ENCODE measurements at places on chromosomes 5 and 9.

- no peak for DNase-seq
These were observed 86.0 kb upstream of the SH3PXD2B start for GRCh38 chr5:172540099-172540870.

DNA sequence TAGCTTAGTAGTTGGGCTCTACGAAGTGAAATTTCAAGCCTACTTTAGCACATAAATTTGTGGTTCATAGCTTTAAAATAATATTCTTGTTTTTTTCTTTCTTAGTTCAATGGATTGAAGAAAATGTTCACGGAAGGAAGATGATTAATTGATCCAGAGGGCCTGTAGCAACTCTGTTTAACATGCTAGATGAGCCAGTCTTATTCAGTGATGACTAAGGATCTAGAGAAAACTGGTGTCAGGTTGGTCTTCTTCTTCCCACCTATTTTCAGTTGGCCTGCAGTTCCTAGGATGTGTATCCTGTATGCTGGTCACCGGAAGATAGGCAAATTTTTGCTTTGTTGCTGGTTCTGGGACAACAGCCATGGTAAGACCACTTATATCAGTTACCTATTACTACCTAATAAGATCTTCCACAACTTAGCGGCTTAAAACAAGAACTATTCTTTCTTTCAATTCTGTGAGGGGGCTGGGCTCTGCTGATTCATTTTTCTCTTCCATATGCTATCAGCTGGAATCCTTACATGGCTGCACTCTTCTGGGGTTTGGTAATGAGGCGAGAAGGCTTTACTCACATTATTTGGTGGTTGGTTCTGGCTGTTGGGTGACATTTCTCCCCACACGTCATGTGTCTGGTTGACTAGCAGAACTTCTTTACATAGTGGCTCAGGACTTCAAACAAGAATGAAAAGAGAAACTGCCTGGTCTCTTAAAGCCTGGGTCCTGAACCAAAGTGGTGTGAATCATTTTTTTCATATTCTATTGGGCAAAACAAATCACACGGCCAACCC lies 182.7 kb upstream of the ACTBL2 start:
- no peak for DNase-seq

DNA sequence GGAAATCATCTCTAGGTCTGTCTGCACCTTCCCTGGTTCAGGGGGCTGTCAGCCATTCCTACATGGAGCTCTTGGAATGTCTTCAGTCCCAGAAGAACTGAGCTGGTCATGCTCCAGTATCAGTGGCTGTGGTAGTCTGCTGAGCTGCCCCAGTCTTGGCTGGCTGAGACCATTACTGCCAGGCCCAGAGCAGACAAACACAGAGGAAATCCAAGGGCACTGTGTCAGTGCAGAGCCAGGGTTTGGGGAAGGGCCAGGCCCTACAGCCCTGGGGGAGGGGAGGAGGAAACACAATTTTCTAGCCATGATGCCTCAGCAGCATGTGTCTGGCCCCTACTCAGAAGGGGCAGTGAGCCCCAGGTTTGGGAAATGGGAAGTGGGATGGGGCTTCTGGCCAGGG lies 58.4 kb downstream of the ARHGEF37 start:
- no peak for DNase-seq

DNA sequence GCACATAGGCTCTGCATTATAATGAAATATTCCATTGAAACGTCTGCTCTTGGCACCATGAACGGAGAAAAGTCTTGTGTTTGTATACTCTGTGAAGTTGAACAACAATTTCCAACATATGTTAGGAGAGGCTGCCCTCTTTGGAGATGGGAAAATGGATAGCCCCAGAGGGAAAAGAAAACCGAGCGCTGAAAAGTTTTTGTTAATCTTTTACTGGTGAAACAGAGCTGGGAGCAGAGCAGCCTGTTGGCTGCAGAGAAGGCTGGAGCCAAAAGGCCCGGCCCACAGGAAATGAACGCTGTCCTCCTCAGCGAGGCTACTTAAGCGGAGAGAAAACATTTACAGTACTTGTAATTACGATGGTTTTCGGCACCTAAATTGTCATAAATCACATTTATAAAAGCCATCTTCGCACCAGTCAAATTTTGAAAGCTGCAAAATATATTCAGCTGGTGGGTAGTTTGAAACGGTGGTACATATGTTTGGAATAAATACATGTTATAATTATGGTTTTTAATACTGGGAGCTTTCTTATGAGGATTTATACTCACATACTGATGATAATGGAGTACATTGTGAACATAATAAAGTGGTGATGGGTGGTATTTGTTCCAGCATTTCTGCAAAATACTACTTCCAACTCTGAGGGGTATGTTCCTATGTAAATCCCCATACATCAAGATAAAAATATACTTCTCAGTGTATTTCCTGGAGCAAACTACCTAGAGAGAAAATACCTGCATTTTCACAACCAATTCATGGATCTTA lies 129.6 kb upstream of the CNTLN start:
- peak; percentile 47 for DNase-seq

DNA sequence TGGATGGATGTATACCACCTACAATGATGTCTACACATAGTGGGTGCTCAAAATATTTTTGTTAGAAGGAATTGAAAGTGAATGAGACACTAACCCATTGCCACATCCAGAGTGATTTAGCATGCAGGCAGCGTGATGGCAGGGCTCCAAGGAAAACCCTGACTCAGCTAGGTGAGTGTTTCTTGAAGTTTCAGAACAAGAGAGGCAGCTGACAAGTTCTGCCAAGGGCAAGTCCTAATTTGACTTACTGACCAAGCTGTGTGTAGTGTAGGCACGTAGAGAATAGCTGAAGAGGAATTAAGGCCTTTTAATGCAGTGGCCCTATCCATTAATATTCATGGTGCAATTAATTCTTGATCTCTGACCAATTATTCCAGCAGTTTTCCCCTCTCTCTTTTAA lies 107.8 kb upstream of the ATP10B start:
- DNase-seq, result no peak

- DNase-seq, result no peak
These were observed 32.2 kb upstream of the SPATA31D4 start for GRCh38 chr9:81896070-81896469.

- peak; percentile 65 for DNase-seq
These were observed 7.2 kb downstream of the GAPT start for GRCh38 chr5:58498340-58498942.

DNA sequence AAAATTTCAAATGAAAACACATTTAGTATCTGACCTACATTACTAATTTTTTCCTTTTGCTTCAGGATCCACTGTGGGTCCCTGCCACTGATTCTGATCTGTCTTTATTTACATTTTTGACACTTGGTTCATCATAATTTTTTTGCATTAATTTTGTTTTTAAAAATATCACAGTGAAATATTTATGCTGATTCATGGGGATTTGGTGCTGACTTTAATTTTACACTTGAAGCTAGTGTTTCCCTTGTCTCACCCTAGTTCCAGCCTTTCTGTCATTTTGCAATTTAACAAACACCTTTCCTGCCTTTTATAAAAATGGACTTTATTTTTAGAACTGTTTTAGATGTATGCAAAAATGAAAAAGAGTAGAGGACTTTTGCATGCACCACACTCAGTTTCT lies 111.9 kb upstream of the MARCHF11 start:
- DNase-seq, result no peak

DNA sequence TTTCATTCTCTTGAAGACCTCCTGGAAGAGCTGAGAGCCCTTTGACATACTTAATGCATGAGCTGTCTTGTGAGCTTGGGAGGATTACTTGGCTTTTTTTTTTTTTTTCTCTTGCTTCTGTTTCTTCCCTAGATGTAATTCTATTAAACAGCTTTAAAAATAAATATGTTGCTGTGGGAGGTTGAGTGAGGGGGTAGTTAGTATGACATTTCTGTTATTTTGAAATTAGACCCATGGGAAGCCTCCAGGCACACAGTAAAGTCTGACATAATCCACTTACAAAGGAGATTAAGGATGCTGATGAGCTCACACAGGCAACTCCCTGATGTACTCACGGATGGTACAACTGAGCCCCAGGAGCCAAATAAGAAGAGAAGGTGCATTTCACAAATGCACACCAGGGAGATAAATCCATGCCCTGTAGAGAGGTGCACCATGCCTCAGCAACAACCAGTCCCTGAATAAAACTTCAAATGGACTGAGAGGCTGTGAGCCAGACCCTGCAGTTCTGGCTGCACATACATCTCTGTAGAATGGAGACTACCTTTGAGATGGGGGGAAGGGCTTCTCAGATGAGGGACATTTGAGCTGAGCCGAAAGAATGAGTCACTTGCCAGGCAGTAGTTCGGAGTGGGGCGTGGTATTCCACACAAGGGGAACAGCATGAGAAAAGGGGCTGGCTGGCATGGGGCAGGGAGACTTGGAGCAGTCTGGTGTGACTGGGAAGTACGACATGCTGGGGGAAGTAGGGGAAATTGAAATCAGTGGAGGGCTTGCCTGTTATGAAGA lies 68.7 kb downstream of the ACTL7B start:
- no peak for DNase-seq
